Spleen (tissue), 13 donors: ENCODE measurements at places on chromosomes 6 and 20.
A peak's percentile ranks its signal among the peaks of the same experiment; 100 is the strongest.

DNA sequence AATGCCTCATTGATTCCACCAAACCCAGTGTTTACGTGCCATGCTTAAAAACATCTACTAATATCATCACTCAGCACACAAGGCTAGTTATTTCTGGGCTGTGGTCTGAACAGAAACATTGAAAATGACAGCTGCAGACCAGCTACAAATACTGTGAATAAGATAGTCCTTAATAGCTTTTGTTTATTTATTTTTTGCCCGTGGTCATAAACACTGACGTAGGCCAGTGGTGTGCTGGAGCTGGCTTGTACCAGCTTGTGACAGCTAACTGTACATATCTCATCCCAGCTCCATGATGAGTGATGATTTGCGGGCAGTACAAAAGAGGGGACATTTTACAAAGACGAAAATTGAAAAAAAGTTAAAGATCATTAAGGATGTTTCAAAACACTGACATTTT is 1057.0 kb downstream of the EPHA7 start:
- DNase-seq, result no peak

DNA sequence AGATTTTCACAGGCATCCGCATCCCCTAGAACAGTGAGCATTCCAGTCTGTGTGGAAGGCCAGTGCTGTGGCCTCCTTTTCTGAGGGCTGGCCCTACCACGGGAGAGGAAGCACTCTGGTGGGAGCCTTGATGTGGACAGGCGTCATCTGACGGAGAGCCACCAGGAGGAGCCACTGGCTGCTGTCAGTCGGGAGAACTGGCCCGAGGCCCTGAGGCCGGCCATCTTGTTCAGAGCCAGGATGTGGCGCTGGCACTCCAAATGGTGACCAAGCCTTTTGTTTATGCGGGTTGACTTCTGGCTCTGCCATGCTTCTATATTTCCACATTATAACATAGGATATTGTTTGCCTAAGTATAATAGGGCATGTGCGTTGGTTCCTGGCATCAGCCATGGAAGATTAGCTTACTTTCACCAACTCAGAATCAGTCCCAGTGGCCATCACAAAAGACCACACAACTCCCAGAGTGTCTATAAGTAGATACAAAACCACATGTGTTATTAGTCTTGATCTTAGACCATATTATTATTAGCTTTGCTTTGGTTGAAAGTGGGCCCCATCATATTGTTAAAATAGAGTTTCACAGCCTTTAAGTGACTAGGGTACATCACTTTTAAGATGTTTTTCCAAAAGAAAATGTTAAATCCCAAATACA is 273.9 kb upstream of the TAB2 start:
- no peak for DNase-seq

DNA sequence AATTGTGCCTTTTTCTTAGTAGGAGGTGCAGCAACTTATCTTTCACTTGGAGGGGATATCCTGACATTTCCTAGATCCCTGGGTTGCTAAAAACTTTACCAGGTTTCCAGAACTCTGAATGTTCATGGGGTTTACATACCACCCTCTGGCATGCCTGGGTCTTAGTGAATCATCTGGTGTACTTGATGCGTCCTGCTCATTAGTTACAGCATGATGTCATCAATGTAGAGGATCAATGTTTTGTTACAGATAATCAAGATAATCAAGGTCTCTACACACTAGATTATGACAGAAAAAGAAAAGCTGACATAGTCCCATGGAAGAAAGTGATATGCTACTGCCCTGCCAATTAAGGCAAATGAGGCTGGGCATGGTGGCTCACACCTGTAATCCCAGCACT is 27.0 kb downstream of the FITM2 start:
- no peak for DNase-seq

GRCh38 chr6:135647521-135647920 is 150.0 kb upstream of the AHI1 start:
- no peak for DNase-seq

DNA sequence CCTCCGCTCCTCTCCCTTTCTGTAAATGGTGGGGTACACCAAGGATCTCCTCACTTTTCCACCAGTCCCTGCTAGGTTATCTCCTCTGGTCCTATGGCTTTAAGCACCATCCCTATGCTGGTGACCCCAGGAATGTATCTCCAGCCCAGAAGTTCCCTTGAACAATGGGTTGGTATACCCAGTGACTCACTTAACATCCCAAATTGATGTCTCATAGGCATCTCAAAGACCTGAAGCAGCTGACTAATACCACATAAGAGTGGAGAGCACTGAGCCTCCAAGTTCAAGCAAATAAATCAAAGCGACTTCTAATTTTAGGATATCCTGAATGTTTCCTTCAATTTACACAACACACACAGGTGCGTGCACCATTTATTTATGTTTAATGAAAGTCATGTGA is 48.3 kb downstream of the ADGRF1 start:
- no peak for DNase-seq

DNA sequence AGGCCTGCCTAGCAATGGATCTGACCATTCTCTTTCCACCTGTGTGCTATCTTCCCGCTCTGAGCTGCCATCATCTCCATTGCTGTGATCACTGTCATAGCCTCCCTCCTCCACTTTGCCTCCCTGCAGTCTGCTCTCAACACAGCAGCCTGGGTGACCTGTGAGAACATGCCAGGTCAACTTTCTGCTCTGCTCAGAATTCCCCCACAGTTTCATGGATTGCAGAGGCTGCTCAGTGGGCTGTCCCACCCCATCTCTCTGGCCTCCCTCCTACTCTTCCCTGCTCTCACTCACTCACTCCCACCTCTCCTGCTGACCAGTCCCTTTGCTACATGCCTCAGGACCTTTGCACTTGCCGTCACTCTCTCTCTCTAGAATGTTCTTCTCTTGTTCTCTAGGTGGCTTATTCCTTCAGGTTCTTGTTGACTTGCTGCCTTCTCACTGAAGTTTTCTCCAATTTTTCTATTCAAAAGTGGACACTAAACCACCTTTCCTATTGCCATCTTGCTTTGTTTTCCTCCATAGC is 159.9 kb downstream of the CD83 start:
- DNase-seq, result no peak

- peak; percentile 90 for DNase-seq
Measured at GRCh38 chr6:167141667-167142432, 15.9 kb downstream of the GPR31 start.

DNA sequence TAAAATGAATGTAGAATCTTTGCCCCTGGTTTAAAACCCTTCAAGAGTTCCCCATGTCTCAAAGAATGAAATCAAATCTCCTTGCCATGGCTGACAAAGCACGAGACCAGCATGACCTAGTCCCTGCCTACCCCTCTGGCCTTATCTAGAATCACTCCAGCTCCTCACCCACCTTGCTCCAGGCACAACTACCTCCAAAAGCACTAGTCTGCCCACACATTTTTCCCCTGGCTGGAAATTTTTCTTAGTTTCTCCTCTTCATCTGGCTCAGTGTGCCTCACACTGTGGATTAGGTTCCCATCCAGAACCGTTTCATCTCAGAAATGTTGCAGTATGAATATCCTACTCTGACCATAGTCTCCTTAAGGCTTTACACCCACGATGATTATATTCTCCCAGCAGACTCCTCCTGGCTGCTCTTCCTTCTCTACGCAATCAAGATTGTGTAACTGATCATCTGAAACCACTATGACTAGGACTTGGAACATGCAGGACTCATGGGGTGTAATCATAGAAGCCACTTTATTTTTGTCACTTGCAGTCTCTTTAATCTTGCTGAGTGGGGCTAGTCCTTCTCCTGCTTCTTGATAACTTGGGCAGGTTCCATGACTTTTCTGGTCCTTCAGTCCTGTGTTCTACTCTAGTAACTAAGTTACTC is 7.8 kb upstream of the MRS2 start:
- DNase-seq, result no peak

DNA sequence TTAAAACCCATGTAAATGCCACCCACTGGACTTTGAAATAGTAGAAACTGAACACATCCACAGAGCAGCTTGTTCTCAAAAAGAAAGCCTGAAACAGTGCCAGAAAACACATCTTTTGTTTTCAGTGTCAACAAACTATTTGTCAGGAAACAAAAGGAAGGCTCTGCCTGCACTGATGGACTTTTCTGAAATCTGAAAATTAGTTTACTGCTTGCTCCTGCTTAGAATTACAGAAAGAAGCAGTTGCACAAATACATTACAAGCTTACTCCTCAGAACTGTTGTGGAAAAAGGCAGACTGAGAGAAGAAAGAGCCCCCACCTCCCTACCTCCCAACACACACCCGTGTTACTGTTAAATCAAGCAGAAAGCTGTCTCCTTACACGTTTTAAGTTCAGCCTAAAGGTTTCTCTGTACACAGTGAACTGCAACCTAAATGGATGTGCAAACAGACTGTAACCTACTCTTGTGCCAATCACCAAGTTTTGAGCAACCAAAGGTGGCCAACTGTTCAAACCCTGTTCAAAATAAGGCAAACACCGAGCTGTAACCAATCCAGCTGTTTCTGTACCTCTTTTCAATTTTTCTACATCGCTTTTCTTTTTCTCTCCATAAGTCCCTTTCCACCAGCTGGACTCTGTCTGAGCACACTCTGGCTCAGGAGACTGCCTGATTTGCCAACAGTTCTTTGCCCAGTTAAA is 43.7 kb downstream of the FRK start:
- DNase-seq, result no peak

GRCh38 chr6:46963626-46964025 is 41.9 kb upstream of the ADGRF5 start:
- no peak for DNase-seq

GRCh38 chr6:139270249-139270648 is 21.5 kb downstream of the TXLNB start:
- DNase-seq, result no peak

DNA sequence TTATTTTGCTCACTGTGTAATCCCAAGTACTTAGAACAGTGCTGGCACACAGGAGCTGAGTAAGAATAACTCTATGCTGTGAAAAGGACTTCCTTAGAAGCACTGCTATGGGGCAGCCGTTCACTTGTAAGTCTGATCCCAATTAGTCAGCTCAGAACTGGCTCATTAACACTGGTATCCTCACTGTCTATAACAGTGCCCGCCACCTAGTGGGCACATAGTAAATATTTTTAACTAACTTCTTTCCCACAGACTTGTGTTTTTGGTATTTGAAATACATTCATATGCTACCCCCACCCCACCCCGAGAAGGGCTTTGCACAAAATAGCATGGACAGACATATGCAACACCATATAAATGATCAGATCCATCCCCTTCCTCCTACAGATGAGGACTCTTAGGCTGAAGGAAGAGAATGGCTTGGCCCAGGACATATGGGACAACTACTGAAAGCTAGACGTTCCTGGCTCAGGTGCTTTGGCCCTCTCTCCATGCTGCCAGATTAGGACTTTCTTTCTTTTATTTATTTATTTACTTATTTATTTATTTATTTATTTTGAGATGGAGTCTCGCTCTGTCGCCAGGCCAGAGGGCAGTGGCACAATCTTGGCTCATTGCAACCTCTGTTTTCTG is 47.1 kb downstream of the DST start:
- no peak for DNase-seq

GRCh38 chr6:166075925-166076324 is 91.7 kb downstream of the TBXT start:
- no peak for DNase-seq

DNA sequence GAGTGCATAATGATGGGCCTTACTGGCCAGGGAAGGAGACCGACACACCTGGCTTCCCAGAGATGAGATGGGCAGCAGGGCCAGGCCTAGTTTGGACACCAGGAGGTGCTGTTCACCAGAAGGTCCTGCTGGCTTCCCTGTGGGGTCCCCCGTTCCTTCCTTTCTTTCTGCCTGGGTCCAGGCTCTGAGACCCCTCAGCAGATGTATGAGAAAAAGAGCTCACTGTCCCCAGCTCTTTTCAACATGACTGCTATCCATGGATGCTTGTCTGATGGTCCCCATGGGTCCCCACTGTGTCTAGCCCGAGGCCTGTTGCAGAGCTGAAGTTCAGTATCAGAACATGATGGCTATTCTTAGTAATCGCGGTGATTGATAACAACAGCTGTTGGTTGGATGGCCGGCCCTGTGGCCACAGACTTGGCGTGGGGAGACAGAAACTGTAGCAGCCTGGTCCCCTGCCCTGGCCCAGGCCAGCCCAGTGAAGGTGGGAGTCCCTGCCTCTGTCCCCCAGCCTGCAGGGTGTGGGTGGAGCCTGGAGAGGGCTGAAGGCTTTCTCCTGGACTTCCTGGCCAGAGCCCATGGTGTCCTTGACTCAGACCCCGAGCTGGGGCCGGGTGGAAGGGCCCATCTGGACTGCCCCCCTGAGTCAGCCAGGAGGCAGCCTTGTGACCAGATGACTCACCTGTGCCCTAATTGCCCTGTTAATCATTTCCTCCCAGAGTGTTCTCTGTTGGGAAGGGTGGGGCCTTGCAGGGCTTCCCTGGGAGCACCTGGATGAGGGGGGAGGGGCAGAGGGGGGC is 9.9 kb upstream of the BAK1 start:
- no peak for DNase-seq

DNA sequence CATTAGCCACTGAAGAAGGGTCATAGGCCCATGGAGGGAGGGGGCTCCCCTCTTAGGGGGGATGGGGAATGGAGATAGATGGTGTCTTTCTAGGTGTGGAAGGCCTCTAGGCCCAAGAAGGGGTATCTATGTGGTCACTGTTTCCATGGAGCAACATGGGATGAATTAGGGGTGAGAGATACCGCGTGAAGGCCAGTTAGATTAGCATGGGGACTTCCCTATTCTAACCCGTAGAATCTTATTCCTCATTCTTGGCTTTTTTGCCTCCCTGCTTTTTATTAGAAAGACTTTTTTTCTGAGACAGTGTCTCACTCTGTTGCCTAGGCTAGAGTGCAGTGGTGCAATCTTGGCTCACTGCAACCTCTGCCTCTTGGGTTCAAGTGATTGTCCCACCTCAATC is 3.2 kb downstream of the RAB44 start:
- no peak for DNase-seq

DNA sequence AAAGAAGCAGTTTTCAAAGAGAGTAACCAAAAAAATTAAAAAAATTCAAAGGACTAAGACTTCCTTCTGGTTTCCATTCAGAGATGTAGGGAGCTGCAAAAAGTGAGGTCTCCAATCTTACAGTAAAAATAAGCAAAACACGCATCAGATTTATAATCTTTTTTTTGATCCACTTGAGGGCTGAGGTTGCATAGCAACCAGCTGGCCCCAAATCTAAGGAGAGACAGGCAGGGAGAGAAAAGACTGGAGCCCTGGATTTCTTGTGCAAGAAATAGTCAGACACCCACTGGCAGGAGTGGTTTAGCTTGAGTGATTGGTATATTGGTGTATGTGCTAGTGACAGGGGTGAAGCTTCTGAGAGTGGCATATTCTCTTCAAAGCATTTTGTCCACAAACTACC is 135.9 kb upstream of the FUT9 start:
- no peak for DNase-seq

DNA sequence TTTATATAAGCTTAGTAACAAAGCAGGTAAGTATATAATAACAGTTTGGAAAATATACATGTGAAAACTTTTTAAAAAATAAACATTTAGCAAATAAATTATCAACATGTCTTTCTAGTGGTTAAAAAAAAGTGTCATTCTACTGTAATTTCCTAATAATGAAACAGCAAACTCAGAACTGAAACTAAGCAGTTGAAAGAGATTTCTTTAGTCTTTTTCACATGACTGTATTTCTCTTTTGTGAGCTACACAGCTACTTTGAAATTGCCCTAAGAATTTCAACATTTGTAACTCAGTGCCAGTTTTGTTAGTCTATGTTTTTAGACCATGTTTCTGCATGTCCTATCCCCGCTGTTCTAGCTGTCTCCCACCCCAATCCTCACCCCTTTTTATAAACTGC is 28.4 kb upstream of the SDHAF4 start:
- DNase-seq, result no peak
